ENCODE measurements at places on chromosomes 2 and 18. TPM values are rescaled to one million over a fixed set of nuclear protein-coding genes. Genes with fewer than 3 reads are reported as not detected.

SERPINB5 gene
- not detected for total RNA-seq

DNA sequence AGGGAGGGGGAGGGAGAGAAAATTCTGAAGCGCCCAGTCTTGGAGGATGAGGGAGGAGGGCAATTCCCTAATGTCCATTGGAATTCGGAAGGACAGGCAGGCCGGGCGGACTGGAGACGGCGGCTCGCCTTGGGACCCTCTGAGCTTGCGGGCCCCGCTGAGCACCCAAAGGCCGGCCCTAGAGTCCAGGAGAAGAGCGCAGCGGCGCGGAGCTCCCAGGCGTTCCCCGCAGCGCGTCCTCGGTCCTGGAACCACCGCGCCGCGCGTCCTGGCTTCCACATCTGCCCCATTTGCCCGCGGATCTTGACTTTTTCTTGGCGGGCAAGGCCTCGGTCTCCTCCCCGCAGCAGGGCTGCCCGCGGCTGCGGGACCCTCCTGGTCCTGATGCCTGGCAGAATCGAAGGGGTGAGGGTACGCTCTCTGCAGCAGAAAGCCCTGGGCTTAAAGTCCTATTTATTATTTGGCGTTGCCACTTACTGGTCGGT, 675 bp upstream of the MLPH start:
- no peaks in the 10 kb centered on the region for H3K36me3 ChIP-seq
- H3K4me1 ChIP-seq: peaks cover 23% of the 10 kb centered on the region
- H3K4me3 ChIP-seq: peak overlapping the region; percentile 58
- H3K27me3 ChIP-seq: no peaks in the 10 kb centered on the region
- H3K27ac ChIP-seq: no peak overlapping the region
- no peak for DNase-seq

DNA sequence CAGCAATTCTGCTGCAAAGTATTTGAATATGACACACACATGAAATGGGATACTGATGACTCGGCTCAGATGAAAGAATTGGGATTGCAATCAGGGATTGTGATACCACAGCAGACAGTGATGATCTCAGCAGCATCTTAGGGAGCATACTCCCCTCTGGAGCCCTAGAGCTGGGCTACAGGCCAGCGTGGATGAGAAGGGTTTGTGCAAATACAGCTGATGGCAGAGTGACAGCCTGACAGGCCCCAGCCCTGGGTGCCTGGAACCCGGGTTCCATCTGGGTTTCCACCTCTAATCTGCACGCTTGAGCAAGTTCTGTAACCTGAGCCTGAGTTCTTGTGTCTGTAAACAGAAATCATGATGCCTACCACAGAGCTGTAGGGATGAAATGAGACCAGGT, 418.0 kb downstream of the LRATD1 start:
- no peaks in the 10 kb centered on the region for H3K36me3 ChIP-seq
- H3K4me1 ChIP-seq: no peaks in the 10 kb centered on the region
- H3K4me3 ChIP-seq: no peak overlapping the region
- H3K27ac ChIP-seq: no peak overlapping the region

DNA sequence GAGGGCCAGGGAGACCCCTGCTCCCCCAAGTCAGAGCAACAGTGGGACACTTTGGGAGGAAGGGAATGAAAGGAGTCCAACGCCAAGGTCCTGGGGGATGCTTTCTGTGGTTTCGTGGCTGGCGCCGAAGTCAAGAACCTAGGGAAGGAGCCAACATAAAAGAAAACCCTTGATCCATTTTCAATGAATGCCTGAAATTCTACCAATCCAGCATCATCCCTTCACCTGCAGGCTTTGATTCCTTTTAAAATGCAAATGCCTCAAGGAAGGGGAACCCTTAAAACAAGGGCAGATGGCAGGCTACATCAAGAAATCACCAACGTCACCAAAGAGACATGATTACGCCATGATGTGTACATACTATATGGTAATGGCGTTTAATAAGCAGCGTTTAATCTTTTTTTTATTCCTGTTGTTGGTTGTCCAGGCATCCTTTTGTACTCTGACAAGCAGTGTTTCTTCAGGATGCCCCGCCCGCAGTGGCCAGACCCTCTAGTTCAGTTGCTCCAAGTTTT, 123.3 kb upstream of the SLC1A4 start:
- H3K36me3 ChIP-seq: no peaks in the 10 kb centered on the region
- H3K4me3 ChIP-seq: peak overlapping the region; percentile 94
- no peak overlapping the region for H3K27ac ChIP-seq
- no peak for DNase-seq

All from heart right ventricle (tissue), 16 donors.